ENCODE measurements at places on chromosomes 7 and 10. TPM values are rescaled to one million over a fixed set of nuclear protein-coding genes. Genes with fewer than 3 reads are reported as not detected.

The CCL24 gene
- not detected for total RNA-seq

The NPY gene
- total RNA-seq, result not detected

The STAG3 gene
- total RNA-seq, result 0.14 TPM

The NEUROG3 gene
- not detected for total RNA-seq

The PDE1C gene
- total RNA-seq, result not detected

The ARMC10 gene
- 40.1 TPM for total RNA-seq

The RBP3 gene
- total RNA-seq, result not detected

The WIPF3 gene
- 0.14 TPM for total RNA-seq

The SFRP4 gene
- not detected for total RNA-seq

The TAC1 gene
- total RNA-seq, result not detected

All from airway epithelial cell (primary cell).